ENCODE measurements at places on chromosomes 12 and 14.
A peak's percentile ranks its signal among the peaks of the same experiment; 100 is the strongest.

GRCh38 chr14:97217111-97217885, 420.1 kb downstream of the VRK1 start:
- peaks cover 3% of the 10 kb centered on the region for H3K4me1 ChIP-seq
- DNase-seq = no peak
- peaks cover 11% of the 10 kb centered on the region for H3K27me3 ChIP-seq
- no peaks in the 10 kb centered on the region for H3K36me3 ChIP-seq

DNA sequence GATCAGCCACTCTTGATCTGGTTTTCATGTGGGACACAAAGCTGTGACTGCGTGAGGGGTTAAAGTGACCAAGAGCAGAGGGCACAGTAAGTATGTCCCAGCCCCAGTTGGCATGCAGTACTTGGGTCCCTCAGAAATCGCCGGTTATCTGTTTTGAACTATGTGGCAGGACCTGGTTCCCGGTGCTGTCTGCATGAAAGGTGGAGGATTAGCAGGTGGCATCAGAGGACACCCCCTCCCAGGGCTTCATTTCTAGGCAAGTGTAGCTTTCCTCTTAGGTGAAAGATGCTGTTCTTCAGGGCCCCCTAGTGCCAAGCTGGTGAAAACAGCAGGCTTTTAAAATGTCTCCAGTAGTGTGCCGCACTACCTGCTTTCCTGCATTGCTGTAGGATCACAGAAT, 57.1 kb downstream of the ATG14 start:
- H3K4me3 ChIP-seq = no peak overlapping the region
- H3K27ac ChIP-seq = no peak overlapping the region

GRCh38 chr14:34438438-34438837, 23.6 kb downstream of the SPTSSA start:
- no peaks in the 10 kb centered on the region for H3K27me3 ChIP-seq
- peaks cover 8% of the 10 kb centered on the region for H3K4me1 ChIP-seq
- no peak overlapping the region for H3K27ac ChIP-seq

DNA sequence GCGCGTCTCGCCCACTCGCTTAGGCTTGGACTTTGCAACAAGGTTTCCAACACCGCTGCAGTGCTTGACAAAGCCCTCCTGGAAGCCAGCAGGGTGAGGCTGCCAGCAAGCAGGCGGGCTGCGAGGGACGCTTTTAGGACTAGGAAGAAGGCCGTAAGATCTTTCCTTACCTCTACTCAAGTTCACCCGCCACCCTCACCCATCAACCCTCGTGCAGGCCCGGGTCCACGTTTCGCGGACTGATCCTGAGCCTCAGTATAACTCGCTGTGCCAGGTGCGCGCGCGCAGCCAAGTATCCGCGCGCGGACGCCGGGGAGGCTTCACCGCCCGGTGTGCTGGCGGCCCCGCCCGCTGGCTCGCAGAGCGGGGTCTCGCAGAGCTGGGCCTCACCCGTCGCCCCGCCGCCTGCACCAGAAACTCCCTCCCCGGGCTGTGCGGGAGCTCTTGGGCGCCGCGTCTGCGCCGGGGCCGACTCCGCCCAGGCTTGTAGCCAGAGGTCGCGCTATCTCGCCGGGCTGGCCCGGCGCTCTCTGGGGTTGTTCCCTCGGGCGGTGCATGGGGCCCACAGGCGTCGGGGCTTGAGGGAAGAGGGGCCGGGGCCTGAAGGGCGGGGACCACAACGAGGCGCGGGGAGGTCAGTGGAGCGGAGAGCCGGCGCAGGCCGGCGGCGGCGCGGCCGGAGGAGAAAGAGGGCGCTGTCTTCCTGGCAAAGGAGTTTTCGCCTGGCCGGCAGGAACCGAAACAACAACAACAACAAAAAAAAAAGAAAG, 7.6 kb upstream of the SIX1 start:
- H3K4me1 ChIP-seq = peaks cover 34% of the 10 kb centered on the region
- peak overlapping the region; percentile 6 for H3K27ac ChIP-seq
- no peaks in the 10 kb centered on the region for H3K27me3 ChIP-seq
- peak overlapping the region; percentile 66 for H3K4me3 ChIP-seq

DNA sequence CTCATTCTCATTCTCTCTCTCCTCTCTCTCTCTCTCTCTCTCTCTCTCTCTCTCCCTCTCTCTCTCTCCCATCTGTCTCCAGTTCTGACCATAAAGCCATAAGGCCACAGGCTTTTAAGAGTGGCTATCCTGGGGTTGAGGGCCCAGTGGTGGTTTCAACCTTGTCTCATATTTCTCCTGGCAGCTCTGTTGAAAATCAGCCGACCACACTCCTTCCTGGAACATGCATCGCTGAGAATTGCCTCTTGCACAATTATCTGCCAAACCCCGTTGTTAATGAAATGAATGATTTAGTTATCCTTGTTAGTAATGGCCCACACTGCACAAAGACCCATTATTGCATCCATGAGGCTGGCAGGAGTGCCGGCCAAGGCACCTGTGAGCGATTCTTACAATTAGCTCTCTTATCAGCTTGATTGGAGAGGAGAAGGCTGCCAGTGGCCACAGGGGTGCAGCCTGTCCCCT, 30.4 kb upstream of the KCNA5 start:
- no peaks in the 10 kb centered on the region for H3K36me3 ChIP-seq
- H3K27me3 ChIP-seq = no peaks in the 10 kb centered on the region
- DNase-seq = no peak
- no peak overlapping the region for H3K27ac ChIP-seq

- H3K4me3 ChIP-seq = no peak overlapping the region
- peaks cover 11% of the 10 kb centered on the region for H3K4me1 ChIP-seq
- no peak overlapping the region for H3K27ac ChIP-seq
- H3K27me3 ChIP-seq = no peaks in the 10 kb centered on the region
- H3K36me3 ChIP-seq = no peaks in the 10 kb centered on the region
- DNase-seq = no peak
Observed at GRCh38 chr12:62681306-62681705, 214.7 kb downstream of the MON2 start.

DNA sequence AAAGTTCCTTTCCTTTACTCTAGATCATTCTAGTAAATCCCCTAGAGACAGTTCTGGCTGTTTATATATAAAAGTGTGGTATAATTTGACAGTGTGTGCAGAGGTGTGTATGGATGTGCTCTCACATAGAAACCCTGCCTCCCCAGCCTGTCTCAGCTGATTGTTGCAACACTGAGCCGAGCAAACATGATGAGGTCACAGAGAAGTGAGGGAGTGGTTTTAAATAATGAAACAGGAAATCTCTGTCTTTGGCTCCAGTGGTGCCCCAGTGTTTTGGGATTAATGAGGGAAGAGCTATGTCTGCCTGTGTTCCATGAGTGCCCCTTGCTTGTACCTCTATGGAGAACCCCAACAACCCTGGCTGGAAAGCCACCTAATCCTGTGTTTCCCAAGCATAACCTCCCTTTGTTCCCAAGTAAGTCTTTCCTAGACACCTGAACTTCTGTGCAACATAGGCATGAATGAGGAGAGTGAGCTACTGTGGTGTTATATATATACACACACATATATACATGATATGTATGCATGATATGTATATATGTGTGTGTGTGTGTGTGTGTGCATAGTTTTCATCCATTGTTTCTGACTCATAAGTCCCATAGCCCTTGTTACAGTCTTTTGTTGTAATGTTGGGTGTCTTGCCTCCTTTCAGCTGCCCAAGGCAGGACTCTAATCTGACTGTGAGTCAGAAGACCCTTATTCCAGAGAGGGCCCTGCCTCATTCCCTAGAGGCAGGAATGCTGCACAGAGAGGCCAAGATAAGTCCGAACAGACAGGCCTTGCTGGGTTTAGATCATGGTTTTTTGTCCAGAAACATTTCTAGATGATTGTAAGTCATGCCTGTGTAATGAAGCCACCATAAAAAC, 18.0 kb downstream of the TRAF3 start:
- no peaks in the 10 kb centered on the region for H3K27me3 ChIP-seq
- peaks cover 23% of the 10 kb centered on the region for H3K4me1 ChIP-seq
- DNase-seq = peak; percentile 86
- H3K36me3 ChIP-seq = no peaks in the 10 kb centered on the region

DNA sequence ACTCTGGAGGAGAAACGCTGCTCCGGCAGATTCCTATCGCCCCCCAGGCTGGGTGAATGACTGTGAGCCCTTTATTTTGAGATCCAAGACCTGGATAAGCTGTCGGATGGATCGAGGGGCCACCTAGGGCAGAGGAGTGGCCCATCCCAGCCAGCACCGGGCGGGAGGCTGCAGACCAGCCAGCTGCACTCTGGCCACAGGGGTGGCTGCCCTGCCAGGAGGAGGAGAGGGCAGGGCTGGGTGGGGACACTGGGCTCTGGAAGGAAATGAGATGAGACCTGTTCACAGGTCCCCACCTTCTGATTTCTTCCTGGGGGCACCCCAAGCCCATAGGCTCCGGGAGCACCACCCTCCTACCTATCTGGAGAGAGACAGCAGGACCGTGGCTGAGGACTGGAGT, 140.0 kb downstream of the PIWIL1 start:
- H3K27me3 ChIP-seq = no peaks in the 10 kb centered on the region
- no peak for DNase-seq
- H3K27ac ChIP-seq = no peak overlapping the region
- H3K4me3 ChIP-seq = no peak overlapping the region
- no peaks in the 10 kb centered on the region for H3K36me3 ChIP-seq

- H3K4me1 ChIP-seq = no peaks in the 10 kb centered on the region
- no peaks in the 10 kb centered on the region for H3K27me3 ChIP-seq
- no peak overlapping the region for H3K4me3 ChIP-seq
- no peak for DNase-seq
- H3K27ac ChIP-seq = no peak overlapping the region
Observed at GRCh38 chr12:5565933-5566599, 134.2 kb downstream of the NTF3 start.

GRCh38 chr12:103249607-103250006, 246.2 kb downstream of the C12orf42 start:
- H3K27me3 ChIP-seq = no peaks in the 10 kb centered on the region
- no peak overlapping the region for H3K27ac ChIP-seq
- H3K4me1 ChIP-seq = no peaks in the 10 kb centered on the region
- no peaks in the 10 kb centered on the region for H3K36me3 ChIP-seq
- no peak for DNase-seq
- no peak overlapping the region for H3K4me3 ChIP-seq

- DNase-seq = no peak
- H3K27ac ChIP-seq = no peak overlapping the region
- no peaks in the 10 kb centered on the region for H3K4me1 ChIP-seq
- no peaks in the 10 kb centered on the region for H3K36me3 ChIP-seq
- H3K27me3 ChIP-seq = no peaks in the 10 kb centered on the region
Observed at GRCh38 chr14:61644834-61645233, 50.5 kb upstream of the HIF1A start.

GRCh38 chr12:96383991-96384390, 16.2 kb downstream of the CDK17 start:
- no peaks in the 10 kb centered on the region for H3K4me1 ChIP-seq
- H3K27ac ChIP-seq = no peak overlapping the region
- no peak overlapping the region for H3K4me3 ChIP-seq
- H3K27me3 ChIP-seq = no peaks in the 10 kb centered on the region
- no peak for DNase-seq

GRCh38 chr14:99258876-99259726, 12.9 kb downstream of the BCL11B start:
- DNase-seq = no peak
- peak overlapping the region; percentile 18 for H3K27ac ChIP-seq
- H3K4me1 ChIP-seq = no peaks in the 10 kb centered on the region
- no peaks in the 10 kb centered on the region for H3K36me3 ChIP-seq

DNA sequence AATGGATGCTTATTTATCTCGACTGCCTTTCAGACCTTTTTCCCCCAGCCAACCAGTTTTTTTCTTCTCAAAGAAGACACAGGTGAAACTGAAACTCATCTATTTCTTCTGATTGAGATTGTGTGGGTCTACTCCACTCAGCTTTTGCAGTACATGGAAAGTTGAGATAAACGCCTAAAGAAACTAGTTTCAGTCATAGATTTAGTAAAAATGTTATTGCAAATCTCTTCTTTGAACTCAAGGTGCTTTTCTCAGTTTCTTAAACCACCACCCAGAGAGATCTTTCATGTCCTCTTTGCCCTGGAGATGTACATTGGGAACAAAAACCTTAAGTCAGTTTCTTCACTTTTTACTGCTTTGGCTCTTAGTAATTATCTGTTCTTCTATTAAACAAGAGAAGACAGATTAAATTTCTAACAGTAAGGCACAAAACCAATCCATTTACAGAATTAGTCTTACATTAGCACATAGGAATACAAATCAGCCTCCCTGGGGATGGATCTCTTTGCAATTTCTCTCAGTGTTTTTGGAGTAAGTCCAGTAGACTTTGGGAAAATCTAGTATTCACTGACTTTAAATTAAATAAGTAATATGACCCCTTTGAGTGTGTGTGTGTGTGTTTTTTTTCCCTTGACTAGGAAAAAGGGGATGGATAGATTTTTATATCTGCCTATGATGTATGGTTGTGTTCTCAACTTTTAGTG, 11.6 kb downstream of the FBXW8 start:
- no peaks in the 10 kb centered on the region for H3K36me3 ChIP-seq
- peaks cover 14% of the 10 kb centered on the region for H3K4me1 ChIP-seq
- H3K27me3 ChIP-seq = no peaks in the 10 kb centered on the region
- H3K27ac ChIP-seq = no peak overlapping the region

GRCh38 chr12:89756585-89757398, 48.2 kb upstream of the ATP2B1 start:
- peaks cover 3% of the 10 kb centered on the region for H3K4me1 ChIP-seq
- H3K27me3 ChIP-seq = no peaks in the 10 kb centered on the region
- no peaks in the 10 kb centered on the region for H3K36me3 ChIP-seq
- DNase-seq = no peak
- peak overlapping the region; percentile 64 for H3K27ac ChIP-seq
- H3K4me3 ChIP-seq = no peak overlapping the region

DNA sequence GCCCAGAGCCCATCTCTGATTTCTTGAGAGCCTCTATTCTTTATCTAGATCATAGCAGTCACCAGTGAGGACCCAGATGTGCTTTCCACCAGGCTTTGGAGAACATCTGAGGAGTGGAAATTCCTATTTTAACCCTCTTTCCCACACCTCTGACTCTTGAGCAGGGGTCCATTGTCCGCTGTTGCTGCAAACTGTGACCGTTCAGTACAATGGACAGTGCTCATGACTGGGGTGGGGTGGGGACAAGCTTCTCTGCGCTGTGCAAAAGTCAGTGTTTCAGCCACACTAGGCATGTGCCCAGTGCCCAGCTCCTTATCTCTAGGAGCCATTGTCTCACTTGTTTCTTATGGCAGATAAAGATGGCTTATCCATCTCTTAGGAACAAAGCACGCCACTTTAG, 16.9 kb upstream of the KRT7 start:
- H3K27me3 ChIP-seq = no peaks in the 10 kb centered on the region
- H3K27ac ChIP-seq = peak overlapping the region; percentile 11
- no peak overlapping the region for H3K4me3 ChIP-seq

DNA sequence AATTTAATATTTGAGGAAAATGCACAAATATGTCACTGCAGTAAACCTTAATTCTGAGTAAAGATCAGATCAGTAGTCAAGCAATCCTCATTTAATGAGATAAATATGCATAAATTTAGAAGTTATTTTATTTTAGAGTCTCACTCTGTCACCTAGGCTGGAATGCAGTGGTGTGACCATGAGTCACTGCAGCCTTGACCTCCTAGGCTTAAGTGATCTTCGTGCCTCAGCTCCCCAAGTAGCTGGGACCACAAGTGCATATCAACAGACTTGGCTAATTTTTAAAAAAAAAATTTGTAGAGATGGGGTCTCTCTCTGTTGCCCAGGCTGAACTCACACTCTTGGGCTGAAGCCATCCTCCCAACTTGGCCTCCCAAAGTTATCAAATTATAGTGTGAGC, 41.3 kb downstream of the LMO3 start:
- H3K36me3 ChIP-seq = no peaks in the 10 kb centered on the region
- H3K27me3 ChIP-seq = no peaks in the 10 kb centered on the region
- no peak for DNase-seq
- no peak overlapping the region for H3K4me3 ChIP-seq
- no peaks in the 10 kb centered on the region for H3K4me1 ChIP-seq
- H3K27ac ChIP-seq = no peak overlapping the region

Measured in upper lobe of left lung (tissue), 6 donors.